ENCODE measurements at places on chromosomes 4 and X.

DNA sequence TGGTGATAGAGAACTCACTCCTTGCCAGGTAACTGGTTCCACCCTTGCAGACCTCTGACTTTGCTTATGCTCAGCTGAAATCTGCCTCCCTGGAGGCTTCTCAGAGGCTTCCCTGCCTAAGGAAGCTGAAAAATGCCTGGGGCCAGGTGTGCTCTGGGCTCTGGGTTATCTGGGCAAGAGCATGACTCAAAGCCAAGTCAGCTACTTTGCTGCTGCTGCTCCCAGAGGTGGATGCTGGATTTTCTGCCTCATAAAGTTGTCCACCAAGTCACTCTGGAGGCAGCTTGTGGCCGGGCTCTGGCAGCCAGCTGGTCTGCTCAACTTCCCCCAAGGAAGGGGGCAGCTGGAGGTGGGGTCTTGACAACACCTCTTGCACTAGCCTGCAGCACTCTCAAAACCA is 132.7 kb downstream of the PJA1 start:
- DNase-seq = peak; percentile 19

- DNase-seq = no peak
Observed at GRCh38 chr4:72302981-72303704, 265.9 kb downstream of the ADAMTS3 start.

DNA sequence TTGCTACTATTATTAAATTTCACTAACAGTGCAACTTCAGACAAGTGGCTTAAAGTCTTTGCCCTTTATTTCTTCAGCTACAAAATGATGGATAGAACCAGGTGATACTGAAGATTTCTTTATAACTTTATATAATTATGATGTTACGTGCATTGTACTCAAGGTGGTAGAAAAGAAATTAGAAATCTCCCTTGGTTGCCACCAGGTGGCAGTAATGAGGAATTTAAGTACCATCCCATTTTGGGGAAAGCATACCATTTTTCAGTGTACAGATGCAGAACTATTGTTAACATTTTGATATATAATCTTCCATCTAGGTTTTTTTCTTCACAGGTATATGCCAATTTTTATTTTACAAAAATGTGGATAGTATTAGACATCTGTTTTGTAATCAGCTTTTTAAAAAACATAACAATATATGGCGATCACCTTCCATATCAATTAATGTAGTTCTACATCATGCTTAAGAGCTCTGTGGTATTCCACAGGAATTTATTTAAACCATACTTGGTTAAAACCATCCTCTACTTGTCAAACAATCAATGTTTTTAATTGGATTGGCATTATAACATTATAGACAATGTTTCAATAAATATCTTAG is 37.7 kb upstream of the RAB33B start:
- DNase-seq = no peak

DNA sequence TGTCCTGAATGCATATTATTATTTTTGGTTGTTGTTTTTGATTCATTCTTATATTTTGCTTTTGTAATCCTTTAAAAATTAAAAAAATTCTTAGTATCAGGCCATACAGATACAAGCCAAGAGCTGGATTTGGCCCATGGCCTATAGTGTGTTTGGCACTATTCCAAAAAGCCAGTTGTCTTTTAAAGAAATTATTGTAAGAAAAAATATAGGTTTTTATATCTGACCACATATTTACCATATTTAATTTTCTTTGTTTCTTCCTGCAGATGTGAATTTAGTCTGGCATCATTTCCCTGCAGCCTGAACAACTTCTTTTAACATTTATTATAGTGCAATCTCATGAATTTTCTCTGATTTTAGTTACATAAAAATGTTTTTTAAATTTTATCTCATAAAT is 652.8 kb upstream of the NR3C2 start:
- DNase-seq = no peak

- DNase-seq = no peak
Observed at GRCh38 chrX:71991164-71991563, 80.5 kb downstream of the NHSL2 start.

GRCh38 chrX:133543654-133544053 is 128.4 kb upstream of the GPC4 start:
- DNase-seq = no peak

- no peak for DNase-seq
Observed at GRCh38 chr4:26299254-26299882, 21.4 kb upstream of the RBPJ start.

DNA sequence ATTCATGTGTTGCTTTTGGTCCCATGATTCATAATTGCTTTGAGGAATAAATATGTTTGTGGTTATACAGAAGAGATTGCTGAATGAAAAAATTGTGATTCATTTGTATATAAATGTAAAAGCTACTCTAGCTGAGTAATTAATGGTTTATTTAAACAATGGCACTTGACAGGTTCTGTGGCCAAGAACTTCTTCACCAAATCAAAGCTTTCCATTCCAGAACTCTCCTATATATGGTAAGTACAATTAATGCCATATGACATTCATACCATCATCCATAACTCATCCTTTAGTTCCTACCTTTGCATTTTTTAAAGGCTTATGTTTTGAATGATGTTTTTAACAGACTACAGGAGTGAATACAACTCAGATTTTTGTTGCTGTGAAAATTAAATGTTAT is 105.8 kb downstream of the REPS2 start:
- DNase-seq = no peak

DNA sequence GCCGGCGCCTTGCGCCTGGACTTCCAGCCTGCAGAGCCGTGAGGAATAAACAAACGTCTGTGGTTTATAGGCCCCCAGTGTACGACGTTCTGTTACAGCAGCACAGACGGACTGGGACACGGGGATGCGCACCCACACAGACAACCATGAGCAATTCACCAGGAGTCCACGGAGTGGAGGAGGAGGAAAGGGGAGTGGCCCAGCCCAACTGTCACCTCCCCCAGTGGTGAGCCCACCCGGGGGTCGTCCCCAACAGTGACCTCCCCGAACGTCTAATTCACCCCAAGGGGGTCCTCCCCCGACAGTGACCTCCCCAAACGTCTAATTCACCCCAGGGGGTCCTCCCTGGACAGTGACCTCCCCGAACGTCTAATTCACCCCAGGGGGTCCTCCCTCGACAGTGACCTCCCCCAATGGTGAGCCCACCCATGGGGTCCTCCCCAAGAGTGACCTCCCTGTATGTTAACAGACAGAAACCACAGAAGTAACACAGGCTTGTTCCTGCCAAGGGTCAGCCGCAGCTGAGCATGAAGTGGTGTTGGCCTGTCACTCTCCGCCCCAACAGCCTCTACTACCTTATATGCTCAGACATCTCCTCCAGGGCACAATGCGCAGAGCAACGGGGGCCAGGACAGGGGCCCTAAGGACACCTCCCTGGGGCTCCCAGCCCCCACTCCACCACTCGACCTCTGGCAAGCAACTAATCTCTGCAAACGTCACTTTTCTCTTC is 6.2 kb downstream of the GAK start:
- no peak for DNase-seq

- DNase-seq = no peak
Observed at GRCh38 chr4:119059221-119059620, 76.4 kb upstream of the MYOZ2 start.

GRCh38 chr4:7812231-7812857 is 127.3 kb downstream of the AFAP1 start:
- DNase-seq = no peak

DNA sequence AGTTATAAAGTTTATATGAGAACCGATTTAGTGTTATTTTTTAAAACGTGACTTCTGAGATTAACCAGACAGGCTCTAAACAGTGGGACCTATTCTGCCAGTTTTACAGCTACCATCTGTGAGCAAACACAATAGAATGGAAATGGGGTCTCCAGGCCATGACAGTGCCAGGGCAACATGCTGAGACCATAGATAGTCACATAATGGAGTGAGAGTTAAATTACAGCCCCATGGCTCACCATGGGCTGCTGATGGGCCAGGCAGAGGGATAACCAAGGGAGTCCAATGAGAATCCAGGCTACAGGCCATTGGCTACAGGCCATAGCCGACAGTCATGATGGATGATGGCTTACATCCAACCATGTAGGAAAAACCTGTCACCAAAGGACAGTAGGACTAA is 183.5 kb upstream of the NDP start:
- no peak for DNase-seq

DNA sequence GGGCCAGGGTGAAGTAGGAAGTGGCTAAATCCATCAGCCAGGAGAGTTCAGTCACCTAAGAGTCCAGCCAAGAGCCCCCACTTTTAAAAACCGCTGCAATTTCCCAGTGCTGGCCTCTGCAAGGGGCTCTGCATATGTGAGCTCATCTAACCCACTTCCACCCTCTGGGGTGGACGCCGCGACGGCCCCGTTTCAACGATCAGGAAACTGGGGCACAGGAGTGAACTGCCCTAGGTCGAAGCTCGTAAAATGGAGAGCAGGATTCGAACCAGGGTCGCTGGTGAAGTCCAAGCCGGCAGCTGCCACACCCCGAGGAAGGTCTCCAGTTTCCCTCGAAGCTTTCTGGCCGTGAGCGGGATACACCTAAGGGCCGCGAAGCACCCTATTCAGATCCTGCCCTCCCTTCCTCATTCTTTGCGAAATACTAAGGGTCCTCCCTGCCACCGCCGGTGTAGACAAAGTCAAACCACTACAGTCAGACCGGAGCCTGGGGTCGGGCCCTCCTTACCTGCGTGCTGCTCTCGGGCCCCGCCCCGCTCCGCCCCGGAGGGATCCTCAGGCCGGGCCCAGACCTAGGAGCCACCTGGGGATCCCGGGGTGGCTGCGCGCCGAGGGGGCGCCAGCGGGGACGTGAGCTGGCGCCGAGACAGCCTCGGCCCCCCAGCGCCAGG is 446 bp downstream of the EVC2 start:
- no peak for DNase-seq

- DNase-seq = no peak
Observed at GRCh38 chr4:22607382-22607781, 85.4 kb upstream of the GBA3 start.

DNA sequence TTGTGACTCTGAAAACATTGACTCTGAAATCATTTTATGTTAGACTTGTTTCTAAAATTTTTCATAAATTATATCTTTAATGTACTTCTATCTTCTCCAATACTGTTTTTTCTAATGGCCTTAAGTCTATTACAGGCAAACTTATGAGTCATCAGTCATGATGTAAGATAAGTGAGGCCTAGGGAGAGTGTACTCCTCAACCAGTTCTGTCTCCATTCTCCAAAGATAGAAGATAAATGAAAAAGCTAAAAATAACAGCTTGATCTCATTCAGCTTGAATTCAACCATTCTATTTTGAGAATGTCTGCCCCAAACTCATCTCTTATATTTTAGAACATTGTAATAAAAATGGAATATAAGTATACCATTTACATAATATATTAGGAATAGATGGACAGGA is 34.5 kb downstream of the STBD1 start:
- no peak for DNase-seq

GRCh38 chr4:109248322-109248900 is 54.0 kb downstream of the COL25A1 start:
- no peak for DNase-seq

DNA sequence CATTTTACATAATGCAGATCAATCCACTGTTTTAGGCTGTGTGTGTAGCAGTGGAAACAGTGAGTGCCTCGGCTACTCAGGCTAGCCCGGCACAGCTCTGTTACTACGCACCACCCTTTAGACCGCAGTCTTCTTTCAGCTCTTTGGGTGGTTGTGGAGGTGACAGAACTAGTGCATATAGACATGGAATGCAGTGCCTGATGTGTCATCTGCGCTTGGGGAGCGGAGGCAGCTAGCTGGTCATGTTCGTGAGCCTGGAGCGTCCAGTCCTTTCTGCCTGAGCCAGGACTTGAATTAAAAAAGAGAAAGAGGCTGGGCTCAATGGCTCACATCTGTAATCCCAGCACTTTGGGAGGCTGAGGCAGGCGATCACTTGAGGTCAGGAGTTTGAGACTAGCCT is 4.8 kb downstream of the TBC1D14 start:
- DNase-seq = no peak

DNA sequence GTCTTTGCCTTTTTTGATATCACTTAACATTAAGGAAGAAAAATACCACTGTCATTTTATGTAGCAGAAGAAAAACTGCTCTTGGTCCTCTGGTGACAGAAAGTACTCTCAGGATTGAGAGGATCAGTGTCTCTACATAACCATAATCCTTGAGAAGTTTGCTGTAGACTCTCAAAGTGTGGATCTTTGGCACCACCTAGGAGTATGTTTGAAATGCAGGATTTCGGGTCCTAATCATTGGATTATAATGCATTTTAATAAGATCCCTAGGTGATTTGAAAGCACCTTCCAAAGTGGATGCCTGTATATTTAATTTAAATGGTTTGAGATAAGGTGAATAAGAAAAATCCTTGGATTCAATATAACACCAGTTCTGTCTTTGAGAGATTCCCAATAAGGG is 23.2 kb downstream of the MOB1B start:
- DNase-seq = no peak

GRCh38 chr4:183832776-183833450 is 72.2 kb upstream of the STOX2 start:
- DNase-seq = no peak

- DNase-seq = no peak
Observed at GRCh38 chrX:84218726-84219125, 30.7 kb upstream of the RPS6KA6 start.

GRCh38 chrX:41122664-41123257 is 37.5 kb downstream of the USP9X start:
- no peak for DNase-seq

DNA sequence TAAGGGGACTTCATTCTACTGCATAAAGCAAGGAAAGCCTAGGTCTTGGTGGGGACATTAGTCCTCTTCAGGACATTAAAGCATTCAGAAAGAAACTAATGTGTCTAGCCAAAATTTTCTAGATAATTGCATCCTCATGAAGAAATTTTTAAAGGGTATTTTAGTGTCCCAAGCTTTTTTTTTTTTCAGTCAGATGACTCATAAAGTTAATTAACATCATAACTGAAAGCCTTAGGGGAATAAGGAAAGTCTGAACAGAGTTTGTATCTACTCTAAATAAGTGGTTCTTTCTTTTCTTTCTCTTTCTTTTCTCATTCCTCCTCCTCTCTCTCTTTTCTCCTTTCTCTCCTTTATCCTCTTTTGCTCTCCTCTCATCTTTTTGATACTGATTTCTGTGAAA is 202.4 kb downstream of the ADAMTS3 start:
- no peak for DNase-seq

DNA sequence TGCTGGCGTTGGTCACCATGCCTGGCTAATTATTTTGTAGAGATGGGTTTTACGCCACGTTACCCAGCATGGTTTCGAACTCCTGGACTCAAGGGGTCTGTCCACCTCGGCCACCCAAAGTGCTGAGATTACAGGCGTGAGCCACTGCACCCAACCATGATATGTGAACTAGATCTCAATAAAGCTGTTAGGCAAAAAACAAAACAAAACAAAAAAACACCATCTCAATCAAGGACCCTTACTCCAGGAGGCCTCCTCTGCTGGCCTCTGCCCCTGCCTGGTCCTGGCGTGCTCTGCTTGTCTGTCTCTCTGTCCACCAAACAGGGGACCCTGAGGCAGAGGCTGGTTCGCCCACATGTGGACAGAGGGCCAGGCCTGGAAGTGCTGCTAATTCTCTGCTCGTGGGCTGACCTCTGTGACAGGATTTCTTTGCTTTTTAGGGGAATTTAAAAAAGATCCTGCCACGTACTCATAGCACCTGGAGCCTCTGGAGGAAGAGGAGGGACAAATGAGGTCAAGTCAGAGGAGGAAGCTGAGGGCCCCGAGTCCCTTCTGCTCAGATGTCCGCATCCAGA is 32.7 kb upstream of the WFS1 start:
- peak; percentile 16 for DNase-seq

Measured in ascending aorta (tissue), 2 donors.